Body of pancreas (tissue), 4 donors: ENCODE measurements at places on chromosomes 2 and 18.
A peak's percentile ranks its signal among the peaks of the same experiment; 100 is the strongest.

- DNase-seq: peak; percentile 59
These were observed 583 bp downstream of the CERS6 start for GRCh38 chr2:168456521-168457189.

- DNase-seq: no peak
These were observed 9.8 kb upstream of the MGAT5 start for GRCh38 chr2:134244086-134244485.

GRCh38 chr2:159152128-159152778, 134.2 kb downstream of the WDSUB1 start:
- DNase-seq: no peak

- no peak for DNase-seq
These were observed 32.7 kb downstream of the TNP1 start for GRCh38 chr2:216827073-216827720.

GRCh38 chr2:29070526-29070925, 3.8 kb downstream of the PCARE start:
- DNase-seq: no peak

DNA sequence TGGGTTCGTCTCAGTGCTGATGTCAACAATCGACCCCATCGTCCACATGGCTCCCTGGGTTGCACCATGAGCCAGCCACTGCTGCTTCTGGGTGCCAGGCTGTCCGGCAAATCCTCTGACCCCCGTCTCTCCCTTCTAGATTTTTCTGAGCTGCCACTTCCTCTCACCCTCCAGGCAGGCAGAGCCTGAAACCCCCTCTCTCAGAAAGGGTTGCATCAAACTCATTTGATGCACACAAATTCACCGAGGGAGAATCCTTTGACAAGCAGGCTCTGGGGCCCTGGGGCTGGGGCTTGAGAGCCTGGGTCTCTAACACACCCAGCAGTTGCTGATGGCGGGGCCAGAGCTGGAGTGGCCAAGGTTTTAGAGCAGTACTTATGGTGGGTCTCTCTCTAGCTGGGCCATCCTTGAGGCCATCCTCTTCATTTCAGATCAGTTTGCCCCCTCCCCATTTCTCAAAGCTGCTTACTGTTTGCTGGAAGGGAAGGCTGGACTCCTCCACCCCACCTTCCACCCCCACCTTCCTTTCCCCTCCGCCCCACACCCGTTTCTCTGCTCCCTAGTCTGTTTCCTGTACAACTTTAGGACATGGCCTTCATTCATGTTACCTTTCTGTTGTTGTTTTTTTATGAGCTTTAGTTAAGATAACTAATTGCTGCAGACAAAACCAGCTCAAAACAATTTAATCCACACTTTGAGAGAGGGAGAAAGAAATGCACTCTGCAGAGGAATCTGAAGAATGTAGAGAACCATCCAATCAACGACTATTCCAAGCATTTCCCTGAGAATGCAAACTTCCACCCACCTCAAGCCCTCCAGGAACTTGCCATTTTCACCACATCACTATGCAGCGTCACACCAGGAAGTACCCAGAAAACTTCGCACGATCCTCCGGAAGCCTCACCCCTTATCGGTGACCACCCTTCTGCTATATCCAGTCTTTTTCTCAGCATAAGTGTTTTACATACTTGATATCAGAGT, 69.5 kb downstream of the ARL4C start:
- peak; percentile 46 for DNase-seq

- DNase-seq: no peak
These were observed 165.0 kb downstream of the LNPK start for GRCh38 chr2:175837046-175837445.

GRCh38 chr2:26657265-26657664, 16.1 kb upstream of the CIB4 start:
- DNase-seq: no peak

DNA sequence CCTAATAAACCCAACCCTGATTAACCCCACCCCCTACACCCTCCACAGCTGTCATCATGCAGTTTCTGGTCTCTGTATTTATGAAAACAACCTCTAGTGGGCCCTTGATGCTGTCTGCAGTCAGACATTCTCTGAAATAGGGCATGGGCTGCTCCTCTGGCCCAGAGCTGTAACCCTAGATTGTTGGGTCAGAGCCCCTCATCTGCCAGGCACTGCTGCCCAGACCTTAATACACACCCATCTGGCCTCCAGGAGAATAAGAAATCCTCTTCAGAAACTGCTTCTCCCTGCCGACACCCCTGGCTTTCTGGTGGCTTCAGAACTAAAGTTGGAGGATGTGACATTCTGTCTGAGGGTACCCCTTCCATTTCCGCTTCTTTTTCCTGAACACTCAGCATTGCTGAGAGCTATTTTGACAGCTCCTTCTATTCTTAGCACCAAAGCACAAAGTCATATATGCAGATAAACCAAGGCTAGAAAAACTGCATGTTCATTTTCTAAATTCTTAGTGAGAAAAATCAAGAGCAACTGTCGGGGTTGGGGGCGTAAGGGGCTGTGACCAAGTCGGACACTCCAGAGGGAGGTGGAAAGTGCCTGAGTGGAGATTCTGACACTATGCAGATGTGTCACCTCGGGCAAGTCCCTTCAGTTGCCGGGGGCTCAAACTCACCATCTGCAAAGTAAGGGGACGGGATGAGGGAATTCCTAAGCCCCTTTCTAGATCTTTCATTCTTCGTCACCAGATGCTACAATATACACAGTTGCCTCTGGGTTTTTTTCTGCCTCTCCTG, 28.7 kb downstream of the SRSF7 start:
- DNase-seq: no peak

DNA sequence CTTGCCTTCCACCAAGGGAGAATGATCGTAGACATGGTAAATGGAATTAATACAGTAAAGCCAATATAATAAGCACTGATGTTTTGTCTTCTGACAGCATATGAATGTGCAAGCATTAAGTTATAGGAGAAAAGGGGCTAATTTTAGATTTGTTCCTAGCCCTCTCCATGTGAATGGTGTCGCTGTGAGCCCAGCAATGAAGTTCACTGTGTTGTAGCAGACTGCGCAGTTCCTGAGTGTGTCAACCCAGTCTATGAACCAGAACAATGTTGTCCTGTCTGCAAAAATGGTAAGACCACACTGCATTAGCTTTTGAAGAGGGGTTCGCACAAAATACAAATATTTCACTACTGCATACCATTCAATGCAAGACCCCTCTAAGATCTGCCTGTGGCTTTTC, 25.6 kb downstream of the VWC2L start:
- no peak for DNase-seq

DNA sequence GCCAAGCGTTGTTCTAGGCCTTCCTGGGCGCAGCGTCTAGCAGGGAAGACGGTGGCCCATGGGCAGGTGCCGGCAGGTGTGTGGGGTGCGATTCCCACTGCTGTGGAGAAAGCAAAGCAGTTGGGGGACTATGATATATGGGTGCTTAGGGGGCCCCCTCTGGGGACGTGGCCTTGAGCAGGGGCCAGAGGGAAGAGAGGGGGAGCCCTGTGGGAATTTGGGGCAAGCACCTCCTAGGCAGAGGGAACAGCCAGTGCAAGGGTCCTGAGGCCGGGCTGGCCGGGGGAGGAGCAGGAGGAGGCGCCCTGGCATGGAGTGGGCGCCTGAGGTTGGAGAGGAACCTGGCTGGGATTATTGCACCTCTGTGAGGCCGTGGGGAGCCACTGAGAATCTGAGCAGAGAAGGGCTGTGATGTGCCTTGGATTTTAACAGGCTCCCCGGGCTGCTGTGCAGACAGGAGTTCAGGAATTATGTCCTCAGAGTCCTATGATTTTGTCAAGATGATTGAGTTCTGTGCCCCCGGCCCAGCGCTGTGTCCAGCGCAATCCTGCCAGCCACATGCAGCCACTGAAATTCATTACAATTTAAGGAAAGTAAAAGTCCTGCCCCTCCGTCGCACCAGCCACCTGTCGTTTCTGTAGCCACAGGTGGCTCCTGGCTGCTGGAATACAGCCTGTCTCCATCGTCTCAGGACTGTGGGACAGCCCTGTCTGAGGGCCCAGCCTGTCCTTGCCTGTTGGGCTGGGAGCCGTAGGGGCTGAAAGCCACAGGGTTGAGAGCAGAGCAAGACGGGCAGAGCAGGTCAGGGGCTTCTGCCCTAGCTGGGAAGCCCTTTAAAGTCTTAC, 9.1 kb upstream of the KLHL30 start:
- DNase-seq: no peak

- DNase-seq: no peak
These were observed 193.3 kb downstream of the ANKRD30B start for GRCh38 chr18:14941256-14941655.

GRCh38 chr2:16656784-16657391, 8.7 kb downstream of the CYRIA start:
- DNase-seq: no peak

GRCh38 chr2:203347375-203347774, 19.2 kb downstream of the ABI2 start:
- DNase-seq: no peak

- DNase-seq: no peak
These were observed 430.4 kb upstream of the HS6ST1 start for GRCh38 chr2:128748835-128749605.

- no peak for DNase-seq
These were observed 508.7 kb upstream of the FAM98A start for GRCh38 chr2:34107811-34108210.

GRCh38 chr18:58862851-58863538, 1.7 kb upstream of the ZNF532 start:
- no peak for DNase-seq

DNA sequence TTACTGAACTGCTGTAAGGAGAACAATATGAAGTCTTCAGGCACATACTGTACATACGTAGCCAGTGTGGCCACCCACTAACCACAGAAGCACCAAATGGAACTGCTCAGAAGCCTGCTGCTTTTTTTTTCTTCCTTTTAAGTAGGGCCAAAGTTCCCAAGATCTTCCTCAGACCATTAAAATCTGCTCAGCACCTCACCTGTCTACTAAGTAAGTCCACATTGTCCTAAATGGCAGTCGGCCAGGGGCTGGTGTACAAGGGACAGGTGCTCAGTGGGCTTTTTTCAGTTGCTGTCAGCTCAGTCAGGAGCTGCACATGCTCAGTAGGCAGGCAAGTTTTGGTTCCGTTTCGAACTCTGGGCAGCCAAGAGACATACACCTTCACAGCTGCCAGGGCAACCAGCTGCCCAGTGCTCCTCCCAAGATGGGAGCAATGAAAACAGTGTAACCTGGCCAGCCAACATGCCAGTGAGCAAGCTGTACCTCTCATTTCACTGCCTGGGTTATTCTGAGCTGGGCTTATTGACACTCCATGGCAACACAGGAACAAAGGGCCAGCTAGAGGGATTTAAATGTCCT, 86.1 kb downstream of the ACVR1 start:
- peak; percentile 83 for DNase-seq

DNA sequence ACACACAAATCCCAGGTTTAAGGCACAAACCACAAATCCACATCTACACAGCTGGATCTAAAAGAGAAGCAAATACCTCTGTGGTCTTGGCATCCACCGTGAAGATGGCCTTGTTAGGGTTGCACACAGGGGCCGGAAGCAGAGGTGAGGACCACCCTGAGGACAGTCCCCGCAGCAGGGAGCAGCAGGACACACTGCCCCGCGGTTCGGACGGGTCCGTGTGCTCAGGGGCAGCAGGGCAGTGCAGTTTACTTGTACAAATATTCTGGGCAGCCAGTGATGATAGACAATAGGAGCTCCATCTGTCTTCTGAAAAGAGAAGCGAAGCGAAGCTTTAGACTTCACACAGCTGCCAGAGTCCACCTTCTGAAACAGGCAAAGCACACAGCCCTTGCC, 8.8 kb downstream of the PASK start:
- DNase-seq: no peak

- no peak for DNase-seq
These were observed 44.5 kb downstream of the RPE start for GRCh38 chr2:210046851-210047500.

DNA sequence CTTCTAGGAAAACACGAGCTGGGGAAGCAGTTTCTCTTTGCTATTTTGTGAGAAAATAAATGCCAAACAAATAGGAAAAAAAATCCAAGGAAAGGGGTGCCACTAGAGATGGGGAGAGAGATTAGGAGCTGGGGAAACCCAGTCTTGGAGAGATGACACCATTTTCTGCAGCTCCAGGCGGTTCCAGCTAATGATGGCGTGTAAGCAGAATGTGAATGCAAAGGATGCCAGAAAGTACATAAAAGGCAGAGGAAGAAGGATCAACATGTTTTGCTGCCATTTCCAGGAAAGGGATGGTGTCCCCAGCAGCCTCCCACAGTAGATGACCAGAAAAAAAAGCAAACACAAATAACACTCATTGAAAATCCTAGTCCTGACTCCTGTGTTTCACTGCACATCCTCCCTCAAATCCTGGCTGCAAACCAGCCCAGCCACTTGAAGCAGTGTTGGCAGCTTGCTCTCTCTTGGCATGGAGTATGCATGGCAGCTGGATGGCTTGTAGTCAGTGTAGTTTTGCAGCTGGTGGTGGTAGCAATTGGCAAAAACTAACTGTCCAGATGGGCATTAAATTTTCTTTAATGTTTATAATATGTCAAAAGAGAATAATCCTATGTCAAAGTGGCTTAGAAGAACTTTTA, 93.6 kb downstream of the FTCDNL1 start:
- peak; percentile 25 for DNase-seq

DNA sequence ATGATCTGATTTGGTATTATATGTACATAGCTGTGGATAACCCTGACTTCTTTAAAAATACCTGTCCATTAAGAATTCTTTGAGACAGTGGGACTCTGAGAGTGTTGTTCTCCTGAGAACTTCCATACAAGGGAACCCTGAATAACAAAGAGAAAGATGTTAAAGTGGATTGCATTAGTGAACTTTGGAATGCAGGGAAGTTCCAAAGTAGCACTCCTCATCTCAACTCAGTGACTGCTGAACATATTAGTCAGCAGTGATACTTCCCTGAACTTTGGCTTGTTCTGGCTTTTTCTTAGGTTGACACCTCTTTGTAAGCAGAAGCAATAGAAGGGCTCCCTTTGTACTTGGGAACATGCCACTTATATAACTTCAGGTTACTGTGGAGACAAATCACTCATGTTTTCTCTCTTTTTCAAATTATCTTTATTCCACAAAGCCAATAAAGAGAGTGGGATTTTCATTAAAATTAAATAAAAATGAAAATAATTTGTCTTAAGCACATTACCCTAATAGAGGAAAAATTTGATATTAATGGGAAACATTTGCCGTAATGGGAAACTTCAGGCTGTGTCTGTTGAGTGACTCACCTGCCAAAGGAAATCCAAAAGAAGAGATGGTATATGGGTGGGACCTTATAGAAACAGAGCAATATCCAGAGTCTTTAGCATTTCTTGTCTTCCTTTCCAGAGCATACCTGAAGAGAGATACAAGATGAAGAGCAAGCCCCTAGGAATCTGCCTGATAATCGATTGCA, 33.3 kb downstream of the CFLAR start:
- DNase-seq: no peak

DNA sequence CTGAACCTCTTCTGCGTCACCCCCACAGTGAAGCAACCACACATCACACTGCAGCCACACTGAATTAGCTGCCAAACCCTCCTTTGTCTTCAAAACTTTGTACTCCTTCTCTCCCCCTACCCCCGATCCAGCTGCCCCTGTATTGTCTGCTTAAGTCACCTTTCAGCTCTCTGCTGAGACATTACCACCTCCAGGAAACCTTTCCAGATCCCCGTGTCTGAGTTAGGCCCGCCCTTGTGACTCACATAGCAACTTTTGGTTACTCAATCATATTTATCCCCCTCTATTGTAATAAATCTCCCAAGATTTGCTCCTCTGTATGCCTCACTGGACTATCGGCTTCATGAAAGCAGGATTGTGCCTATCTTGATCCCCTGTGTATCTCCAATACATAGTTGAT, 82.8 kb upstream of the CDCA7 start:
- DNase-seq: no peak
